Activated CD8-positive, alpha-beta memory T cell treated with anti-CD3 and anti-CD28 coated beads for 1 hour (primary cell): ENCODE measurements at places on chromosomes 1 and 21.

DNA sequence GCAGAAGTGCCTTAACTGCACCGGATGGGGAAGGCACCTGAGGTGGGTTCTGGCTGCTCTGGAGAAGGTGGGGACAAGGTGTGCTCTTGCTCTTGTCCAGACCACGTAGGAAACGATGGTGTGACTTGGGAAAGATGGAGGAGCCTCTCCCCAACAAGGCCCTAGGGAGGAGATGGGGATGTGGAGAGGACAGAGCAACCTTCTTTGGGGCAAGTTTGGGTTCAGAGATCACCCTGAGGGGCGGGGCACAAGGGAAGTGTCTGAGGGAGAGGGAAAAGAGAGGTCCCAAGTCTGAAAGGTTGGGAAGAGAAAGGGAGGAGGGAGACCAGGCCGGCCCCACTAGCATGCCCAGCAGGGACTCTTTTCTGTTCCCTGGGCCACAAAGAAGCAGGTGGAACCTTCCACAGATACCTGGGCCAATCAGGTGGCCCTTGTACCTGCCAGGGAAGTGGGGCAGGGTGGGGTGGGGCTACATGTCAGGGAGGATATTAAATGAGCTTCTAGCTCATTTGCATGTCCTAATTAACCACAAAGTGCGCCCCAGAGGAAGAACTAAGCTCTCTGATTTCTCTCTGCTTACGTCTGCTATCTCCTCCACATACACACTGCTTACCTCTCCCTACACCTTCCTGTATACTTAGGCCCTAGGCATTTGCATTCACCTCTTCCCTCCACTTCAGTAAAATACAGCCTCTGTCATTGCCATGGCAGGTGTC lies 15.9 kb downstream of the INKA2 start:
- DNase-seq, result no peak

GRCh38 chr1:98289311-98289710 lies 368.5 kb upstream of the DPYD start:
- no peak for DNase-seq

DNA sequence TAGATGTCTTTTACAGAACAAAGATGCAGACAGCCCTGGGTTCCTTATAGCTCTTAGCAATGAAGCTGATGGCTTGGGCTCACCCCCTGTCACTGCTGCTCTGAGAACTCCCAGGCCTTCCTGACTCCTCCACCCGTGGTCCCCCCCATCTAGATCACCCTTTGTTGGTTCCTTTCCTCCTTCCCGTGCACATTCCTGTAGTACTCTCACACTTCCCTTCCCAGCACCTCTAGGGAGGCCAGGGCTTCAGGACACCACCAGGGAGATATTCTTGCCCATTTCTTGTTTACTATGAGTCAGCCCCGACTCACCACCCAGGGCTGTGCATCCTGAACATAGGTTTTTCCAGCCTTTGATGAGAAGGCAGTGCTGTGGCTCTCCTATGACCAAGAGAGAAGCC lies 14.4 kb upstream of the NOS1AP start:
- no peak for DNase-seq

GRCh38 chr1:192620071-192620635 lies 15.8 kb upstream of the RGS13 start:
- no peak for DNase-seq

GRCh38 chr1:61207416-61207815 lies 125.1 kb downstream of the NFIA start:
- DNase-seq, result no peak

GRCh38 chr1:211479624-211480023 lies 12.3 kb downstream of the RD3 start:
- DNase-seq, result no peak

DNA sequence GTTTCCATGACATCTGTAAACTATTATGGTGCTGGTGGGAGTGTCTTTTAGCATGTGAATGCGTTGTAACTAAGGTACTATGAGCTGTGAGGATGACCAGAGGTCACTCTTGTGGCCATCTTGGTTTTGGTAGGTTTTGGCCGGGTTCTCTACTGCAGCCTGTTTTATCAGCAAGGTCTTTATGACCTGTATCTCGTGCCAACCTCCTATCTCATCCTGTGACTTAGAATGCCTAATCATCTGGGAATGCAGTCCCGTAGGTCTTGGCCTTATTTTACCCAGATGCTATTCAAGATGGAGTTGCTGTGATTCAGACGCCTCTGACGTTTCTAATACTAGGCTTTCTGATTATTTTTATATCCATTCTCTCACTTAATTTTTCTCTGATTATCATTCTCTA lies 9.4 kb downstream of the NCAM2 start:
- no peak for DNase-seq

GRCh38 chr1:200096774-200097173 lies 69.3 kb downstream of the NR5A2 start:
- DNase-seq, result no peak

- DNase-seq, result no peak
Observed at GRCh38 chr21:32351428-32351827, 41.4 kb downstream of the URB1 start.

- no peak for DNase-seq
Observed at GRCh38 chr21:14901482-14901958, 163.3 kb downstream of the NRIP1 start.

- no peak for DNase-seq
Observed at GRCh38 chr1:31981972-31982371, 31.7 kb upstream of the KHDRBS1 start.

GRCh38 chr1:56758794-56759193 lies 60.4 kb downstream of the FYB2 start:
- DNase-seq, result no peak

- no peak for DNase-seq
Observed at GRCh38 chr1:110341872-110342331, 2.7 kb downstream of the RBM15 start.

DNA sequence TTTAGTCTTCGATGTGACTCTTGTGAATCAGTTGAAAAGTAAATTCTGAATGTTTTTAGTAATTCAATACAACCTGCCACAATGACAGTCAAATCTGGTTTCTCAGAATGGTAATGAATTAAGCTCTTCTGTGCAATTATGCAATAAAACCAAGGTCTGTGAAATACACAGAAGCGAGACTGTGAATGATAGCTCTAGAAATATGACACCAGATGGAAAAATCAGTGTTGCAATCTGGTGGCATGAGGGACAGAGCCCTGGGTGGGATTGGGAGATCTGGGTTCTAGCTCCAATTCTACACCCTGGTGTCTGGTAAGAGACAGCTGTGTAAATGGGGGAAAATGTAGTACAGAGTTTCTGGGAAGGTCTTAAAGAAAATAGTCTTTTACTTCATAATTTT lies 586.4 kb upstream of the ZRANB2 start:
- DNase-seq, result no peak

DNA sequence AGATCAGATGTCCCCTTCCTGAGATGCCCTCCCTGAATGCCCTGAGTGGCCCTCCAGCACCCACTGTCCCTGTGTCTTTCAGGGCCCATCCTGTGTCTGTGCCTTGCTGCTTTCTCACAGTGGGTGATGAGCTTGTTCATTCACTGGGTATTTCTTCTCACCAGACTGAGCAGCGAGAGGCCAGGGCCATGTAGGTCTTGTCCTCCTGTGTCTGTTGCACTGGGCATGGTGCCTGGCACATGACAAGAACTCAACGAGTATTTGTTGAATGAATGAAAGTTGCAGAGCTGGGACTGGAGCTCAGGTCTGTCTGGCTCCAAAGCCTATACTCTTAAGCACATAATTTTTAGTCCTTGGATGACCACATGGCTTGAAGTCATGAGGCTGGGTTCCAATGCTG lies 93.8 kb downstream of the PTPRU start:
- DNase-seq, result no peak

GRCh38 chr1:44220001-44220751 lies 6.9 kb downstream of the DMAP1 start:
- DNase-seq, result no peak

DNA sequence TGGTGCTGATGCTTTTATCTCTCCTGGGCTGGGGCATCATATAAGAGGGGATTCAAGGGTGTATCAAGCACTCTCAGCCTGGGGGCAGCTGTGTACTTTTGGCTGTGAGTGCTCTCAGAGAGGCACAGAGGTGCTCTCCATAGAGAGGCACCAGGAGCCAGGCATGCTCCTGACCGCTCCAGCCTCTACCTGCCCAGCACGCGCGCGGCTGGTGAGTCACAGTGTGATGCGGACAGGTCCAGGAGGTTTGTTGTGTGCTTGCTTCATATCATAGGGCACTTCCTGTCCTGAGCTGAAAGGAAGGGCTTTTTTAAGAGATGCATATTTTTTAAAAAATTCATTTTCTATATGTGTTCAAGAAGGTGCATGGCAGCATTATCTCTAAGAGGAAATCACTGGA lies 93.6 kb upstream of the BCAR3 start:
- DNase-seq, result no peak

DNA sequence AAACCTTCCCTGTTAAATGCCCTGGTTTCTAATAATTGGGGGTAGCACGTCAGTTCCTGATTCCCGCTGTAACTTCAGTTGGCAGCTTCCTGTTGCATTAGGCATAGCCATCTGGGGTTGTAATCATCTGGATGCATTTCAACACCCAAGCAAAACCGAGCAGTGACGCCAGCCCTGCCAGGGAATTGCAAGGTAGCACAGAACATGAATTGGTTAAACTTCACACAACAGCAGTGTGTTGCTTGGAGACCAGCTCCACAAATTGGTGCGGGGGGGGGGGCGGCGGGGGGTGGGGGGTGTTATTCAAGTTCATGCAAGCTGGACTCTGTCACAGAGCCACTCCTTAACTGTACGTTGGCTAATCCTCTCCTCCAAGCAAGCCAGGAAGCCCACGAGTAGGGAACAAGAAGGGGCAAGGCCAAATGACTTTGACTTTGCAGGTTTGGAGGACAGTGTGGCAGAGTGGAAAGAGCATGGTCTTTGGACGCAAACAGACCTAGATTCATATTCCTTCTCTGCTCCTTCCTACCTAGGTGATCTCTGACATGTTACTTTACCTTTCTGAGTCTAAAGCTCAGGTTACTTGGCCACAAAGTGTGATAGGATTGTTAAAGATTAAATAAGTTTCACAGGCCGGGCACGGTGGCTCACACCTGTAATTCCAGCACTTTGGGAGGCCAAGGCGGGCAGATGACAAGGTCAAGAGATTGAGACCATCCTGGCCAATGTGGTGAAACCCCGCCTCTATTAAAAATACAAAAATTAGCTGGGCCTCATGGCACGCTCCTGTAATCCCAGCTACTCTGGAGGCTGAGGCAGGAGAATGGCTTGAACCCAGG lies 4.7 kb downstream of the LAX1 start:
- DNase-seq, result no peak
